ENCODE measurements at places on chromosomes 6 and 20. TPM values are rescaled to one million over a fixed set of nuclear protein-coding genes. Genes with fewer than 3 reads are reported as not detected.

DNA sequence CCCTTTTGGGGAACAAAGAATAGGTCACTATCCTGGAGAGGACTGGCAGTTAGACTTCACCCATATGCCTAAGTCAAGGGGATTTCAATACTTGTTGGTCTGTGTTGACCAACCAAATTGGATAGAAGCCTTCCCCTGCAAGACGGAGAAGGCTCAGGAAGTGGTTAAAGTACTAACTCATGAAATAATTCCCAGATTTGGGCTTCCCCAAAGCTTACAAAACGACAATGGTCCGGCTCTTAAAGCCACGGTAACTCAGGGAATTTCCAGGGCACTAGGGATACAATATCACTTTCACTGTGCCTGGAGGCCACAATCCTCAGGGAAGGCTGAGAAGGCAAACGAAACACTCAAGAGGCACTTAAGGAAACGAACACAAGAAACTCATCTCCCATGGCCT lies 223.1 kb downstream of the GMPR start:
- no peak for DNase-seq

DNA sequence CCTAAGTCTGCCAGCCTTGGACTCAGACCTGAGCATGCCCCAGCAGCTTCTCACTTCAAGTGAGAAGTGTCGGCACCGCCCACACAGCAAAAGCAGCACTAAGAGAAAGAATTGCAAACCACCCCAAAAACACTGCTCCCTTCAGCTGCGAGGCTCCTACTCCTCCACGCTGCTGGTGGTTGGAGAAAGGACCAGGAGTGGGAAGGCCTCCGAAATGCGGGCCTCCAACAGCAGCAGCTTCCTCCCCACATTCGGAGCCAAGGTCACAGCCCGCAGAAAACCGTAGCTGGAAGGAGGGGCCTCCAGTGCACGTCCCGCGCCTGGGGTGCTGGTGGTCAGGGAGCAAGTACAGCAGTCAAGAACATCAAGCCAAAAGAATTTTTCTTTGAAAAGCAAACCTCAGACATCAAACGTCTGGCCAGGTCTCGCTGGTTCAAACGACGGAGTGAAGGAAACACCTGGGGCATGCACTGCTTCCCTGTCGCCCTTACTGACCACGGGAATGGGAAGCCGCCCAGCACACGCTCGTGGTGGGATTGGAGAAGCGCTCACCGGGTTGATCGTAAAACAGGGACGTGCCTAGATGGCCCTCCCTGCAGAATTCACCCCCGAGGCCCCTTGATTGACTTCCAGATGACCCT lies 185.6 kb upstream of the CST7 start:
- no peak for DNase-seq

- no peak for DNase-seq
Observed at GRCh38 chr6:7769702-7770101, 43.8 kb downstream of the BMP6 start.

DNA sequence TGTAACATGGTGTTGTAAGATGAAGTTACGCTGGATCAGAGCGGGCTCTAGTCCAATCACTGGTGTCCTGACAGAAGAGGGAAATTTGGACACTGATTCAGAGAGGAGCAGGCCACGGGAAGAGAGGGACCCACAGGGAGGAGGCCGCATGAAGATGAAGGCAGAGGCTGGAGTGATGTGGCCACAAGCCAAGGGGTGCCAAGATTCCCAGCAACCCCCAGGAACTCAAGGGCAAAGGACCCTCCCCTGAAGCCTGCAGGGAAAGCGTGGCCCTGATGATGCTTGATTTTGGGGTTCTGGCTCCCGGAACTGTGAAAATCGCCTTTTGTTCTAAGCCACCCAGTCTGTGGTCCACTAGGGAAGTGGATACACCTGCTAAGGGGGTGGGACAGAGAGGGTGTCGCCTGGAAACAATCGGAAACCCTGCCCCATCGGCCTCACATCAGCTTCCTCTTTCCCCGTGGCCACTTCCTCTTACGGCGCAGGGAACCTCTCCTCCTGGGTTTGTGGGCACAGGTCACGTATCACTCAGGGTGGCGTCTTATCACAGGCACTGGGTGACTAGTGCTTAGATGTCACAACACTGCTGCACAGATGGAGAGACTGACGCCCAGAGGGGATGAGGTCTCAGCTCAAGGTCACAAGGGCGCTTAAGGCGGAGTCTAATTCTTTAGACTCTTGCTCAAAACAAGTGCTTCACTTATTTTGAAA lies 58.0 kb downstream of the SULF2 start:
- no peak for DNase-seq

DNA sequence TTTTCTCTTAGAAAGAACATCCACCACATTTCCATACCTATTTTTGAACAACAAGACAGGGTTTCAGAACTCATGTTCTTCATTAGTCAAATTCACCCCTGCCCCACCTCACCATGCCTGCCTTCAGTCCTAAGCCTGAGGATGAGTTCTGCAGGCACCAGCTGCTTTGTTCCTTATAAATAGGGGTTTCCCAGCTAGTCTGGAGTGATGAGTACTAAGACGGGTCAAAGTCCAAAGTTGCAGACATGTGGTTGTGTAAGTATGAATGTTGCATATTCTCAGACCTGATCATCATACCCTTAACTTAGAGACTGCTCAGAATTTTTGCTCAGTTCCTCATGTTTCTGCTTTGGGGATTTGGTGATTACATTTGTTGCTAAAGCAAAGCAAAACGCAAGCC lies 257.7 kb upstream of the CDYL start:
- no peak for DNase-seq

DNA sequence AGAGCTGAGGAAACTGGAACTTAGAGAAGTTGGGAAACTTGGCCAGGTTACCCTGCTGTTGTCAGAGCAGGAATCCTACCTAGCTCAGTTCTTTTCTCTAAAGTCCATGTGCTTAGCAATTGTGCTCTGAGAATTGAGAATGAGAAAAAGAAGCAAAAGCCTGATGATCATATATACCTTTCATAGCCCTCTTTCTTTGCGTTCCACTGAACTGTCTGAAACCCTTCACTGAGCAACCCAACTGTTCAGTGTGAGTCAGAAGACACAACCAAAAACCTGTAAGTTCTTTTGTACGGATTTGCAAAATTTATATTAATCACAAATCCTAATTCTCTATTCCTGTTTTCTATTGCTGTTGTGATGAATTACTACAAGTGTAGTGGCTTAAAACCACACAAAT lies 80.6 kb downstream of the PHF3 start:
- no peak for DNase-seq

DNA sequence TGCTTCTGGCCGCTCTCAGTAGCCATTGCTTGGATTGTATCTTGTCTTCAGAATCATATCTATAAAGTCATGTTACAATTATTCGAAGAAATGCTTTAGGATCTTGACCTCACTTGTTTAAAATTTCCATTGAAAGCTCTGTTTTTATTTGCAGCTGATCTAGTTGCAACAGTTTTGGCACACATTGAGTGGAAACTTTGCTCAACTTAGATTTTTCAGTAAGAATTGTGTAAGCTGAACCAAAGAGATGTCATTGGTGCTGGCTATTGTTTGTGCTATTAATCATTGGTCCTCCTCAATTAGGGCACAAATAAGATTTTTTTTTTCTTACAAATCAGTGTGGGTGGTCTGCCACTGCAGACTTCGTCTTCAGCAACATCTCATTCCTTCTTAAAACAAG lies 649.2 kb downstream of the MMUT start:
- peak; percentile 9 for DNase-seq

GRCh38 chr20:23257106-23257761 lies 93.4 kb upstream of the NXT1 start:
- DNase-seq, result no peak

DNA sequence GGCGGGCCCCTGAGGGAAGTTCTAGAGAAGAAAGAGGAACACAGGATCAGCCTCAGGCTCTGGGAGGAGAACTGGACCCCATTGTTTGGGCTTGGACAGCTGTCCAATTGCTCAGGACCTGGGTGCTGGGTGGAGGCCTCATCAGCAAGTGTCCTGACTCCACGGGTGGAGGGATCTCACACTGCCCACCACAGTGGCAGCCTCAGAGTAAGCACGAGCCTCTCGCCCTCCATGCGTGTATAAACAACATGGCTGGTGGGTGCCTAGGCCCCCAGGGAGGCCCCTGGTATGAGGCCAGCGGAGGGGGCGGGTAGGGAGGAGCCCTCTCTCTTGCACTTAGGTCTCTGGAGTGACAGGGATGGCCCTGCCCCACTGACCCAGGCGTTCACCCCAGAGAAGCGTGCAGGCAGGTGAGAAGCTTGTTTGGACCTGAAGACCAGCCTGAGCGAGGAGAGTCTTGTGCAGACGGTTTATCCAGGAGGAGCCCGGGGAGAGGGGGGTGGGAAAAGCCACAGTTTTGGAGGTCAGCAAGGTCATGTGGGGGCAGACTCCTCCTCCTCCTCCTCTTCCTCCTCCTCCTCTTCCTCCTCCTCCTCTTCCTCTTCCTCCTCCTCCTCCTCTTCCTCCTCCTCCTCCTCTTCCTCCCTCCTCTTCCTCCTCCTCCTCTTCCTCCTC lies 41.9 kb upstream of the BHLHE23 start:
- DNase-seq, result no peak

GRCh38 chr6:144410059-144410458 lies 124.9 kb downstream of the UTRN start:
- no peak for DNase-seq

DNA sequence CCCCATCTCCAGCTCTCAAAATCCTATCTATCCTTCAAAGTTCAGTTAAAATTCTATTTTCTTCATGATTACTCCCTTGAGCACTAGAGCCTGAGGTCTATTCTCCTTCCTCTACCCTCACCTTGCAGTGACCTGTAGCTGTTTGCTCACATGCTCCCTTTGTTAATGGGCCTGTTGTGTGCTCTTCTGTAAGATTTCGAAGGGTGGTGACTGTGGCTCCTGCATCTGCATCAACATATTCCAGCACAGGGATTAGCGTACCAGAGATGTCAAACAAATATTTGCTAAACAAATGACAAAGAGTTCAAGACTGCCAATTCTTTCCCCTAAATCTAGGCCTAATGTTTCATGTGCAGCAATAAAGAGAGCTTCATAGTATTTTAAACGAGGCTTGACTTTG lies 69.5 kb downstream of the ELOVL5 start:
- no peak for DNase-seq

DNA sequence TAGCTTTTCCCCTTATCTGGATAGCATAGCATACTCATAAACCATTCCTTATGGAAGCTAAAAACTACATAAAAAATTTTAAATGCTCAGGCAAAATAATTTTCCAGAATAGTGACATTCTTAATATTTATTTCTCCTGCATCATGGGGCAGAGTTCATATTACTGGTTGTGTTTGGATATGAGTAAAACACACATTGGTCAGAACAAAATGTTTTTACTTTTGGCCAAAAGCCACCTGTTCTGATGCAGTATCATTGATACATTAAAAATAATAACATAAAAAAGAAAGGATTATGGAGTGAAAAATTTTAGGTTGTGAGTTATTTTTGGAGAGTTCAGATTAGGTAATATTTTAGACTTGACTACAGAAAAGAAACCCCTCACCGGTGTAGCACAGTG lies 33.6 kb downstream of the TRAM2 start:
- no peak for DNase-seq

DNA sequence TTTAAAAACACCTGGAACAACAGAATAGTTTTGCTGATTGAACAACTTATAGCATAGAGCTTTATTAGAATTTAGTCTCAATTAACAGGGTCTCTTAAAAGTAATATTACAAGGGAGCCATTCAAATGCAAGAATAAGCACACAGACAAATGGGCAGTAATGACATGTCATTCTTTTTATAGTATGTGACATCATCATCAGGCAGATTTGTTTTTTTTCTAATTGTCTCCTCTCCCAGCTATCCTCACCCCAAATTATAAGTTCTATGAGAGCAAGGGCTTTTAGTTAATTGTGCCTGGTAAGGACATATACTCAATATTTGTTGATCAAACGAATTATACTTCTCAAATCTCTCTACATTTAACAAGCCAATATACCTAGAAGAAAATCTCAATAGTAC lies 11.0 kb downstream of the PGM3 start:
- no peak for DNase-seq

DNA sequence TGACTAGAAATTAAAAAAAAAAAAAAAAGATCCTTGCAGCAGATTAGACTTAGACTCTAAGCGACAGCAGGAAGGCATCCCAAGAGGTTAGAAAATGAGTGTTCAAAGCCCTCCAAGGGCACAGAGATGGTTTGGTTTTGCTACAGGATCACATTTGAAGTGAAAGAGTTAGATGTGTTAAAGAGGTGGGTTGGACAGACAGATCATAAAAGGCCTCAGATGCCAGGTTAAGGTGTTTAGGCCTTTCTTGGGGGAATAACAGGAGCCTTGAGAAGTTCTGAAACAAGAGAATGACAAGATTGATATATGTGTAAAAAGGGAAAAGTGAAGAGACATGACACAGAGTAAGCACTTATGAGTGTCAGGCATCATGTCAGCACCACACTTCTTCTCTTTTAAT lies 107.5 kb downstream of the FYN start:
- no peak for DNase-seq

DNA sequence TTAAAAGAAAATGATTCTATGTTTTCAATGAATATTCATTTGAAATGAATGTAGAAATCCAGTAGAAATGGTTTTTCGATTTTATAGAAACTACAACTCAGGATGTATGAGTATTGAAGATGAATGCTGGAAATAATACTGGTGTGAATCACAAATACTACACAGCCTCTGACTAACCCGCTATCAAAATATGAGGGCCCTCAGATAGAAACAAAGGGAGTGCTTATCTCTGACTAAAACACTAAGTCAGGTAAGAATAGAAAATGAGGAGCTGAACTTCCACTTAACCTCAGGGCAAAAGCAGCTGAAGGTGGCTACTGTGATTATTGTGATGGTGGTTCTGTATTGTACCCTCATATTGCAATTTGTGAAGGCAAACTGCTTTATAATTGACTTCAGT lies 220.9 kb upstream of the RNF217 start:
- DNase-seq, result no peak

GRCh38 chr20:18835466-18836256 lies 22.1 kb downstream of the SCP2D1 start:
- no peak for DNase-seq

GRCh38 chr6:43146709-43147688 lies 24.1 kb upstream of the SRF start:
- no peak for DNase-seq

DNA sequence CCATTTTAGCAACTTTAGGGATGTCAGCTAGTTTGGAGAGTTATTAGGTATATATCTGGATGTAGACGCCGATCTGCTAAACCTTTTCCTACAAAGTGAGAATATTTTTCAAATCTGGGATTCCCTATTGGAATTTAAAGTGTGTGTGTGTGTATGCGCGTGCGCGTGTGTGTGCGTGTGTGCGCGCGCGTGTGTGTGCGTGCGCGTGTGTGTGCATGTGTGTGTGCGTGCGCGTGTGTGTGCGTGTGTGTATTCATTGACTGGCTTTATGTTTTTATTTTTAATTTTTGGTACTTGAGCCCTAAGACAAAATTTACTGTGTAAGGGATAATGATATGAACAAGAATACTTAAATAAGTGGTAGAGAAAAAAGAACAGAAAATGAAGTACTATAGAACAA lies 8.1 kb downstream of the PRL start:
- DNase-seq, result no peak

- no peak for DNase-seq
Observed at GRCh38 chr6:36760685-36761435, 63.2 kb downstream of the RAB44 start.

TMC2 gene
- not detected for polyA plus RNA-seq

FBXO30 gene
- polyA plus RNA-seq, result 12.1 TPM

CTSA gene
- polyA plus RNA-seq, result 62.9 TPM

TREML2 gene
- polyA plus RNA-seq, result not detected

TMEM63B gene
- polyA plus RNA-seq, result 13.6 TPM

APCDD1L gene
- polyA plus RNA-seq, result 3.7 TPM

PACSIN1 gene
- not detected for polyA plus RNA-seq

Measured in muscle of arm (tissue), 14 donors.